Hypothalamus (tissue), 51 donors: ENCODE measurements at places on chromosomes 2 and 18.

DNA sequence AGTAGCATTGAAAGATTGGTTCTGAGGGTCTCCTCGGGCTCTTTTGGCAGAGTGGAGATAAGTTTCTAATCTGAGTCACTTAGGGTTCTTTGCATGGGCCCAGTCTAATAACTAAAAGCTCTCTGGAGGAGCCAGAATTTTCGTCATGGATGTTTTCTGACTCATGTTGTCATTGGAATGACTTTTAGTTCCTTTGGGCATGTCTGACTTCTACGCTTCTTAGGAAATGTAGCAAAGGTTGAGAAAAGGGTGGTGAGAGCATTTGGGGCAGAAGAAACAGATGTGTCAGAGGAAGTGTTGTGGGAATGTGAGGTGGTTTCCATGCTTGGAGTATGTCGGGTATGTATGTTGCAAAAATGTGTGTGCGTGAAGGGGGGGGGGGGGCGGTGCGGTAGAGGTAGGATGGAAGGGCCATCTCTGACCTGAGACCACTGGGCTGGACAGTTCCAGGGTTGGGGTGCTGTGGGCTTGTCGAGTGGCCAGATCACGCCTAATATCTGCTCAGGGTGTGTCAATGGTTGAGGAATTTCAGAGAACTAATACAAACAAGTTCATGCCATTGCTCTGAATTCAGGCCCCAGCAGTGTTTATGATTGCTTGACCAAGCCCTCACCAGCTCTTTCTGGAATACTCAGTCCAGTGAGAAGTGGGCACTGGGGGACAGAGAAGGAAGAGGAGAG is 26.9 kb downstream of the KLHL29 start:
- no peak for DNase-seq

GRCh38 chr2:219171231-219171651 is 1.4 kb upstream of the SLC23A3 start:
- DNase-seq = peak; percentile 29

DNA sequence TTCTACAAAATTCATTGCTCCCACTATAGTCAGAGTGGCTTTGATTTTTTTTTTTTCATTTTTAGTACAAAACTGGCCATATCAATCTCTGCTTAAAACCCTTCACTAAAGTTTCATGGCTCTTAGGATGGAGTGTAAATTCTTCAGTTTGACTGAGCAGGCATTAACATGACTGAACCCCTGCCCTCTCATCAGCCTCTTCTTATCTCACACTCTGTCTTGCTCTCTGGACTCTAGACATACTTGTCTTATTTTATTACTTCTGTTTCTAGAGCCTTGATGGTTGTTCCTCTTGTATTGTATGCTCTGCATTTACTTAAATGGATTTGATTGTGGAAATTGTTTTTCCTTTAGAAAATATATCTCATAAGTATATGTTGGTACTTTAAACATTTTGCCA is 272.4 kb downstream of the DCC start:
- DNase-seq = no peak

DNA sequence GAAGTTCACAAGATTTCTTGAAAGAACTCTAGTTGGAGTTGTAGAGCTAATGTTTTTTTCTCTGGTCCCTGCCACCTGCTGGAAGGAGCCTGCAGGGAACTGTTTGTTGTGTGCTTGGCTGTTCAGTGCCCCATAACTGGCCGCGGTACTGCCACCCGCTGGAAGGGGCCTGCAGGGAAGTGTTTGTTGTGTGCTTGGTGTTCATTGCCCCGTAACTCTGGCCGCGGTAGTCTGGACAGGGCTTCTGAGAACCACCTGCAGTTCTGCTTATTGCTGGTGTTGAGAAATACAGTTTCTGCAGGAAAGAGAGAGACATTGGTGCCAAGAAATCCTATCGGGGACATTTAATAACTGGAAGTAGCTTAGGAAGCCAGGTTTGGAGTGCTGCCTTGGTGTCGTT is 58.1 kb downstream of the AGAP1 start:
- peak; percentile 28 for DNase-seq

GRCh38 chr2:100580367-100581276 is 17.8 kb downstream of the PDCL3 start:
- no peak for DNase-seq

DNA sequence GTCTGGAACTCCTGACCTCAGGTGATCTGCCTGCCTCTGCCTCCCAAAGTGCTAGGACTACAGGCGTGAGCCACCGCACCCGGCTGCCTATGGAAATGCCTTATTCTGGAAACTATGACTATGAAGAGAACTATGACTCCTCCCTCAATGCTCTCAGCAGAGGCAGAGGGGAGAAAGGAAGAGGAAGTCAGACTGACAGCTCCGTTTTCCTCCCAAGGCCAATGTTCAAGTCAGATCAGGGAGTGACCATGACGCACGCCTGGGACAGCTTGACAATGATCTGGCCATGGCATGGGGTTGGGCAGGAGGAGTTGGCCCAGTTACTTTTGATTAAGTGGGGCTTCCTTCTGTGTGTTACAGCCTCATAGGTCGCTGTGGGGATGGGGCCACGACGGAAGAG is 44.3 kb upstream of the MRPL33 start:
- DNase-seq = no peak

DNA sequence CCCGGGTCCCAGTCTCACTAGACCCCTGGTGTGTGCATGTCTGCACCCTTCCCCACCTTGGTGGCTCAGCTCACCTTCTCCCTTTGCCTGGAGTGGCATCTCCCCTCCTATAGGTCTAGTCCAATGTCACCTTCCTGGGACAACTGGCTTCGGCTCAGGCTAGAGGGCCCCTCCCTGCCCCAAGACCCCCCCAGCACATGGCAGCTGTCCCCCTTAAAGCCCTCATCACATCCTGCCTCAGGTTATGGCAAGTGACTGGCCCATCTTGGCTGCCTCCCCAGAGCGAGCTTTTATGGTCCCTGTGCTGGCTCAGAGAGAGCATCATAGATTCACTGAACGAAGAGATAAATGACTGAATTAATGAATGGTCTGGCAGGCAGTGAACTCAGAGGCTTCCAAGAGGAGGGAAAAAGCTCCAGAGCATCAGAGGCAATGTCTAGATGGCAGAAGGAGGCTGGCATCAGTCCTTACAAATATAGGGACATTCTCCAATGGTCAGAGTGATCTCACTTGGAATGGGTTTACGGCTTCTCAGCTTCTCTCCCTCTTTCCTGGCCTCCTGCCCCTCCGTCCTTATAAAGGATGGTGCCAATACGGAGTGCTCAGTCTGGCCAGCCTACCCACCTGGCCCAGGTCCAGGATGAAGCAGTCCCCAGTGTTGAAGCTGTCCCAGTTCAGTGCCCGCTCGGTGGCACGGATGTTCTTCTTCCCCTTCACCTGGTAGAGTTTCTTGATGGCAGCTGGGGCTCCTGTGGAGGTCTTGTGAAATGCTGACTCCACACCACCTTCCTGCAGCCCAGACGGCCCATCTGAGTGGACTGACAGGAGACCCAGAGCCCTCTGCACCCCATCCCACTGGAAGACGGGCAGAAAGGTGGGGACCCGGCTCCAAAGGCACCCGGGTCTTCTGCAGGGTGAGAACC is 9.4 kb downstream of the CAPG start:
- no peak for DNase-seq

DNA sequence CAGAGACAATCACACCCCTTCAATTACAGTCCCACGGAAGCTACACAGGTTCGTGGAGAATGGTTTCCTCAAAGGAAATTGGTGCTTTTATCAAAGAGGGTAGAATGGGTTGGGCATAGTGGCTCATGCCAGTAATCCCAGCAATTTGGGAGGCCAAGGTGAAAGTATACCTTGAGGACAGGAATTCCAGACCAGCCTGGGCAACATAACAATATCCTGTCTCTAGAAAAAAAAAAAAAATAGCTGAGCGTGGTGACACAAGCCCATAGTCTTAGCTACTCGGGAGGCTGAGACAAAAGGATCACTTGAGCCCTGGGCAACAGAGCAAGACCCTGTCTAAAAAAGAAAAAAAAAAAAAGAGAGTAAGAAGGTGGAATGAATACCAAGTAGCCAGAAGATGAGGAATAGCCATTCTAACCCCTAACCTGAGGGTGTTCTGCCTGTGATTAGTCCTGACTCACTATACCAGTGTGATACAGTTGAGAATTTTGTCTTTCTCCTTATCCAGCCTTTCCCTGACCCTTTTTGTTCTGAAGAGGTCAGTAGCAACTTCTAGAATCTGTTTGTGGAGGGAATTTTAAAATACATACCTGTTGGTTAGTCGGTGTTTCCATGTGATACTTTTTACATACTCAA is 283.2 kb downstream of the MREG start:
- DNase-seq = no peak

GRCh38 chr2:241936457-241937133 is 67.1 kb downstream of the RTP5 start:
- no peak for DNase-seq

DNA sequence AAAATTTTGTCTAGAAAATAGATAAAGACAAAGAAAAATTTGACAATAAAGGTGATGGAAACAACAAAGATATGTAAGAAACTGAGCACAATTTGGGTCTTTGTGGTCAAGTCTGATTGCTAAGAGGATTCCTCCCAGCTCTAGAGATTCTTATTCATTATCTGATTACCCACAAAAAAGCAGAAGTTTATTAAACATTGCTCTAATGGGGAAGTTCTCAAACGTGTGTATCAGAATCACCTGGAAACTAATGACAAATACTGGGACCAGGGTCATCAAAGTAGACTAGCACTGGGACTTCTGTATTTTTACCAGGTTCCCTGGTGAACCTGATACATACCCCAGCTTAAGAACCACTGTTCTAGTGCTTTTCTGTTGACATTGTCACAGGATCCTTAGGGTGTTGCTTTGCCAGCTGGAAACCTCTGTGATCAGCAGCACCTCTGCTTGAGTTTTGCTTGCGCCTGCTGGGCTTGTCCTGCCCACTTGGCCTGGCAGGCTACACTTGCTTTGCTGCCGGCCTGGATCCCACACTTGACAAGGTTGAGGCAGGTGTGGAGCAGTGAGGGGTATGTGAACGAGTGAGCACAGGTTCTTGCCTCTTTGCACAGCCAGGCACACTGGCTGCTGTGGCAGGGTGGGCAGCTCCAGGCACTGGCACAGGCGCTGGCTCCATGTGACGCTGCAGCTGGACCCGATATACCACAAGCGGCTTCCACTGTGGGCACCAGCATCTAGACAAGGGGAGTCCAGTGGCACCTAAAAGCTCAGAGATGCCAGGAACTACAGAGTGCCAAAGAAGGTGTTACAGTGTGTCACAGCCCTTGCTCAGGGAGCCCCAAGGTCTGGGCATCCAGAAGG is 6.2 kb upstream of the GORASP2 start:
- no peak for DNase-seq

GRCh38 chr2:38074764-38075506 is 1.0 kb downstream of the CYP1B1 start:
- DNase-seq = no peak

DNA sequence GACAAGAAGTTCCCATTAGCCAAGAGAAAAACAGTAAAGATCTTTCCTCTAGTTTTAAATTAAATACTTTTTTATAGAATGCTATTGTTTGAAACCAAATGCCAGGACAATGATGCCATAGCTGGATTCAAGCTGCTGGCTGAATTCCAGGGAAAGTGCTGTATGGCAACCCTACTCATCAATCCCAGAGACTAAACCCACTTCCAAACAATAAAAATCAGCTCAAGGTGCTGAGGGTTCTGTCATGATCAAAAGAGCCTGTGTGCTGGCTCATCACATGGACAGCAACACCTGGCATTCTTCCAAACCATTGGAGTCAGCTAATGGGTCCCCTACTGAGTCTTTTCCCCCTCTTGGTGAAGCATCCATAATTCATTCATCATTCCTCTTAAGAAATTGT is 53.7 kb upstream of the PARD3B start:
- no peak for DNase-seq

DNA sequence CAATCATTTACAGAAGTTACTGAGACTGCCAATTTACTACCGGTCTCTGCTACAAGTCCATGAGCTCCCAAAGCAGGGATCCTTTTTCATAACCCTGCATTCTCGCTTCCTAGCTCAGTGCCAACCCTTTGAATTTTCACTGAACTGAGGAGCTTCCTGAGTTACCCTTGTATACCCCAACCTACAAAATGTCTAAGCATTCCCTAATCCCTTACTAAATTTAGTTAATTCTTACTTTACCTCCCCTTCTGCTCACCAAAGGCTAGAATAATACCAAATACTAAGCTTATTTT is 9.6 kb downstream of the MAT2A start:
- no peak for DNase-seq

DNA sequence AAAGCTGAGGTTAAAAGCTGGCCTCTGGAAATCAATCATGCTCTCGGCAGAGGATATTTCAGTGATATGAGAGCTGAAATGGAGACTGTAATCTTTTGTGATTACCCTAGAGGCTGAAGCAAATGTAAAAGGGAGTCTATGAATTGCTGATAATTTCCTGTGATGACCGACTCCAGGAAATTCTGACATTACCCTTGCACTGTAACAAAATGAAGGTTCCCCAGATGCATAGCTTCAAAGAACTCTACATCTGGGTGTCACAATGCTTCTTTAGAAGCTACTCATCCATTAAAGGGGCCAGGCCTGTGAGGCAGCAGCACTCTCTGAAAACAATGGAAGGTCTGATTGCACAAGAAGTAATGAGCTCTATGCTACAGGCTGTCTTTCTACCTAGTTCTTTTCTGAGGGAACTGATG is 268.2 kb upstream of the SESTD1 start:
- no peak for DNase-seq

- no peak for DNase-seq
These were observed 104.8 kb downstream of the PLCL1 start for GRCh38 chr2:197908990-197909776.
